ENCODE measurements at places on chromosomes 3 and 15.

DNA sequence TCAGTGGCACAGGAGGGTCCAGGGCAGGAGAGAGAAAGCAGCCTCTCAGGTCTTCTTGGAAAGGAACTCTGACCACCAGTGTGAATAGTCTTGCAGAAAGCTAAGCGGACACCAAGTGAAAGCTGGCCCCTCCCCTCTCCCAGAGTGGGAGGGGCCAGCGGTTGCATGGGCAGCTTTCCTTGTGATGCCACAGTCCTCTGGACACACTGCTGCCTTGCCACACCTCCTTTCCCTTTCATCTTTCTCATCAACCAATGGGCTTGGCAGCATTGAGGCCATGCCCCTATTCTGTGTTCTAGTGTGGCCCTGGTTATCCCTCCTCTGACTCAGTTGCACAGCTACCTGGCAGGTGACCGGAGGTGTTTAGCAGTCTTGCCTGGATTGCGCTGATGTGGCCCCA, 49.7 kb upstream of the GOLGA6B start:
- peak; percentile 15 for DNase-seq

DNA sequence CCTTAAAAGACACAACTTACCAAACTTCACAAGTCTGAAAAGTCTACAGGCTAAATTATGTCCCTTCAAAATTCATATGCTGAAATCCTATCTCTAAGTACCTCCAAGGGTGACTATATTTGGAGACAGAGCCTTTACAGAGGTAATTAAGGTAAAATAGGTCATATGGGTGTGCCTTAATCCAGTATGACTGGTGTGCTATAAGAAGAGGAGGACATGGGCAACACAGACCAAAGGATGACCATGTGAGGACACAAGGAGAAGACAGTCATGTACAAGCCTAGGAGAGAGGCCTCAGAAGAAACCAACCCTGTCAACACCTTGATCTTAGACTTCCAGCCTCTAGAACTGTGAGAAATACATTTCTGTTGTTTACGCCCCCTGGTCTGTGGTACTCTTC, 32.2 kb downstream of the TXNRD3 start:
- DNase-seq = no peak

GRCh38 chr3:59249004-59249403, 199.2 kb upstream of the CFAP20DC start:
- DNase-seq = no peak

DNA sequence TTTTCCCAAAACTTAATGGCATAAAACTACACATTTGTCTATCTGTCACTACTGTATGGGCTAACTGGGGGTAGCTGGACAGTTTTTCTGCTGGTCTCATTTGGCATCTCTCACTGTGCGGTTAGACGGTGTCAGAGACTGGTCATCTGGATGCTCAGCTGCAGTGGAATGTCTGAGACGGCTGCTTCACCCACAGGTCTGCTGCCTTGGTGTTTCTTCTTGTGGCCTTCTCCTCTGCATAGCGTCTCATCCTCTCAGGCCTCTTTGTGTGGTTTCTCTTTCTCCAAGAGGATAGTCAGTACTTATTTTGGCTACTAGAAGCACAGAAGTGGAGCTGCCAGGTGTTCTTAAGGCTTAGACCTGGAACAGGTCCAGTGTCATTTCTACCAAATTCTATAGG, 35.9 kb upstream of the GOLGA6L9 start:
- peak; percentile 11 for DNase-seq

Measured in AG08396 (cell line).